ENCODE measurements at places on chromosomes 3 and 15.

DNA sequence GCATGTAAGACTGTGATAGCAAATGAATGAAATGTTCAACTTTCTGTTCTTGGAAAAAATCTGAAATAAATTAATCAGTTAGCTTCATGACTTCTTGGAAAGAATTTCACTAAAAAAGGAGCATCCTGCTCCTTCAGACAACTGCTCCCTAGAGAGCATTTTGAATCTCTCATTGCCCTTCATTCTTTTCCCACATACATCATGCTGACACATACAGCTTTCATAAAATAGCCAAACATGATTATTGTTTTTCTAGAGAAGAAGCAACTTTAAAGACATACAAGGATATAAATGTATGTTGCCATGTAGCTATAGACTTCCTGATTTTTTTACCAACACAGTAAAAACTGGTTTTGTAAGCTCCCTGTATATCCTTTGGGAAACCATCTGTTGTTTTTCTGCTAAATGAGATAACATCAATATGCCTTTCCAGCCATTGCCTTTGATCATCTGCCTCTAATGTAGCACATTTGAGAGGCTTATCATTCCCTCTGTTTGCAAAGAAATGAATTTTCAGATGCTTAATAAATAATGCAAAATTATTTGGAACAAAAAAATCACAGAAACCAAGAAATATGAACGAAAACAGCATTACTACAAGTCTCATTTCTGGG, 248.2 kb upstream of the GPR149 start:
- no peak for DNase-seq

GRCh38 chr3:172218350-172219323, 179.3 kb downstream of the FNDC3B start:
- DNase-seq = no peak

- no peak for DNase-seq
These were observed 237.5 kb downstream of the P3H2 start for GRCh38 chr3:189883113-189883753.

DNA sequence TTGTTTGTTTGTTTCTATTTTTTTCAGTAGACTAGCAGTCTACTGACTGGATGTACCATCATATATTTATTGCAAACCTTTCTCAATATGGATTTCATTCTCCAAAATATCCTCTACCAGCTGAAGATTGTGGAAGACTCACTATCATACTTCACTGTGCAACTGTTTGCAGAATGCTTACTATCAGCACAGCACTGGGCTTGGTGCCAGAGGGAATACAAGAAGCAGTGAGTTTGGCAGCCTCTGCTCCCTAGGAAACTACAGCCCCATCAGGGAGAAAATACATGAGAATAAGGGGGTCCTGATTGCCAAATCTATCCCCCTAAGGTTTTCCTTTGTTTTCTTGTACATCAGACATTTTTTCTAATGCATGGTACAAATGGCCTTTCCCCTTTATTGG, 27.5 kb downstream of the AQP9 start:
- no peak for DNase-seq

GRCh38 chr15:38164061-38164460, 88.6 kb upstream of the SPRED1 start:
- DNase-seq = no peak

- DNase-seq = no peak
These were observed 229.0 kb downstream of the ADAMTS17 start for GRCh38 chr15:100112636-100113305.

GRCh38 chr3:38521391-38521987, 25.3 kb downstream of the EXOG start:
- DNase-seq = peak; percentile 67

DNA sequence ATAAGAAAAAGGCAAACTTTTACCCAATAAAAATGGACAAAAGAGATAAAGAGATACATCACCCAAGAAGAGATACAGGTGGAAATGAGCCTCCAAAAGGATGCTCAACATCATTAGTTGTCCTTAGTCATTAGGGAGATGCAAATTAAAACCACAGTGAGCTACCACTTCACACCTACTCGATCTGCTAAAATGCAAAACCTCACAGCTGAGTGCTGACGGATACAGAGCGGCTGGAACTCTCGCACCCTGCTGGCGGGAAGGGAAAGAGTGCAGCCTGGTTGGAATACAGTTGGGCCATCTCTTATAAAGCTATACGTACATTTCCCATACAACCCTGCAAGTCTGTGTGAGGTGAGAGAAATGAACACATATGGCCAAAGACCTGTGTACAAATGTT, 78.5 kb upstream of the PRR20G start:
- DNase-seq = no peak

DNA sequence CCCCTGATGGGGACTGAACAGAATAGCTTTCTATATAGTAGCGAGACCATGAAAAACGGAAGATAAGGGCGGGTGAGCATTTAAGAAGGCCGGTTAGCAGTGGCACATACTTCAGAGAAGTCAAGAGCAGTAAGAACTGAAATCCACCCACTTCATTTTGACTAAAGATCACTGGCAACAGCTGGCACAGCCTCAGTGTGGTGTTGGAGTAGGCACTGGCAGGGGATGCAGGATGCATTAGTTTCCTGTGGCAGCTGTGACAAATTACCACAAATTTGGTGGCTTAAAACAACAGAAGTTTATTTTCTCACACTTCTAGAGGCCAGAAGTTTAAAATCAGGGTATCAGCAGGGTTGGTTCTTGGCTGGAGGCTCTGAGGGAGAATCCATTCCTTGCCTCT, 176.5 kb downstream of the ADAMTSL3 start:
- no peak for DNase-seq

DNA sequence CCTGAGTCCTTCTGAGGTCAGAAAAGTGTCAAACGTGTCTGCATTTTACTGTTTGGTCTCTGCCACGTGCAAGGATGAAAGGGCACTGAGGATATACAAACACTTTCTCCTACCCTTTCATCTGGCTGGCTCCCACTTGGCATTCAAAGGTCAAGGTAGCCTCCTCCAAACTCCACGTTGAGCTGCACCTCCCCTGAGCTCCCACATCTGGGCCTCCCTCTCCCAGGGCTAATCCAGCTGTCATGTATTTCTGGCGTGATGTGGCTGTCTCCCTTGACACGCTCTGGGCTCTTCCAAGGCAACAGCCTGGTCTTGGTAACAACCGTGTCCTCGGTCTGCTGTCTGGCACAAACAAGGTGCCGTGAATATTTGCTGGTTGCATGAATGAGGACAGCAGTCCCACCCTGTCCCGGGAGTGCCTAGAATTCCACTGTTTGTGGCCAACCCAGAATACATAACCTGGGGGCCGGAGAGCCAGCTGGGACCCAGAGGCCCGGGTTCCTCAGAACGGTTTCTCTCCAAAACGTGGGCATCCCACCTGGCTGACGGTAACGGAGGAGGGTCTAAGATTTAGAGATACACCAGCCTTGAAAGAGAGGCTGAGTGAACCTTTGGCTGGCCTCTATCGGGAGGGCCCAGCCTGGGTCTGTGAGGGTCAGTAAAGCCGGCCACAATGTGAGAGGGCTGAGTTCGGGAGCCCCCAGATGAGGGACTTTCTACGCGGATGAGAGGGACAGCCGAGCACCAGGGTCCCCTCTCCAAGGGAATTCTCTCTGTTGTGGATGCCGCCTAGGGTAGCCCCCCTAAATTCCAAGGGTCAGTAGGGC, 767 bp downstream of the GLT8D1 start:
- DNase-seq = peak; percentile 30
